Stimulated activated CD8-positive, alpha-beta memory T cell treated with anti-CD3 and anti-CD28 coated beads, Interleukin-7, amount 100 ng/mL, for 1 hour (primary cell): ENCODE measurements at places on chromosomes 4 and X.

DNA sequence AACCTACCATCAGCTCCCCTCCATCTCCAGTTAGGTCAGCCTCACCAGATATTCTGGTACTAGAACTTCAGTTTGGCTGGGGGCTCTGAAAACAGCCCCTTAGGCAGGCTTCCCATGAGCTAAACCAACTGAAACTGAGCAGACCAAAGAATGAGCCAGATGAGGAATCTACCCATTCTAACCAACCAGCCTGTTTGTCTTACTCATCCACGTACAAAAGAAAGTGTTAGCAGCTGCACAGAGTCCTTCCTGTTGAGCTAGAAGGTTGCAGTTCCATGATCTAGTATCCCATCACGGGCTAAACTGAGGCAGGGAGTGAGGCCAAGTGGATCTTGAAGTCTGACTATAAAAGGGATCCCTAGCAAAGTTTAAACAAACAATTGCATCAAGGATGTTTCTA lies 17.5 kb downstream of the MAGEA9B start:
- DNase-seq, result no peak

DNA sequence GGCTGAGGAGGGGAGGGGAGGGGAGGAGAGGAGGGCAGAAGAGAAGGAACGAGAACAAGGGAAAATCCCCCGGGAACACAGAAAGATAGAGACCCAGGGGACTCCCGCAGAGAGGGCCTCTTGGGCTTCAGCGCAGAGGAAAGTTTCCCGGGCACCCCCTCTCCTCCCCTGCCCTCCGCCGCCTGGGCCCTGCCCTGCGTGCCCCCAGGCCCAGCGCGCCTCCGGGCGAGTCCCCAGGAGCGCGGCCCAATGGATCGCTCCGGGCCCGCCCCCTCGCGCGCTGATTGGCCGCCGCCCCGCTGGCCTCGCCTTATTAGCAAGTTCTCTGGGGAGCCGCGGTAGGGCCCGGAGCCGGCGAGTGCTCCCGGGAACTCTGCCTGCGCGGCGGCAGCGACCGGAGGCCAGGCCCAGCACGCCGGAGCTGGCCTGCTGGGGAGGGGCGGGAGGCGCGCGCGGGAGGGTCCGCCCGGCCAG lies at the start of gene MSX1:
Gene MSX1, plus strand, starts transcription at position 341 of the 474 bp plus-strand sequence. CDS start 235 bp downstream, outside the sequence.
- no peak for DNase-seq

- DNase-seq, result no peak
Measured at GRCh38 chr4:100017637-100018310, 67.7 kb upstream of the H2AZ1 start.

DNA sequence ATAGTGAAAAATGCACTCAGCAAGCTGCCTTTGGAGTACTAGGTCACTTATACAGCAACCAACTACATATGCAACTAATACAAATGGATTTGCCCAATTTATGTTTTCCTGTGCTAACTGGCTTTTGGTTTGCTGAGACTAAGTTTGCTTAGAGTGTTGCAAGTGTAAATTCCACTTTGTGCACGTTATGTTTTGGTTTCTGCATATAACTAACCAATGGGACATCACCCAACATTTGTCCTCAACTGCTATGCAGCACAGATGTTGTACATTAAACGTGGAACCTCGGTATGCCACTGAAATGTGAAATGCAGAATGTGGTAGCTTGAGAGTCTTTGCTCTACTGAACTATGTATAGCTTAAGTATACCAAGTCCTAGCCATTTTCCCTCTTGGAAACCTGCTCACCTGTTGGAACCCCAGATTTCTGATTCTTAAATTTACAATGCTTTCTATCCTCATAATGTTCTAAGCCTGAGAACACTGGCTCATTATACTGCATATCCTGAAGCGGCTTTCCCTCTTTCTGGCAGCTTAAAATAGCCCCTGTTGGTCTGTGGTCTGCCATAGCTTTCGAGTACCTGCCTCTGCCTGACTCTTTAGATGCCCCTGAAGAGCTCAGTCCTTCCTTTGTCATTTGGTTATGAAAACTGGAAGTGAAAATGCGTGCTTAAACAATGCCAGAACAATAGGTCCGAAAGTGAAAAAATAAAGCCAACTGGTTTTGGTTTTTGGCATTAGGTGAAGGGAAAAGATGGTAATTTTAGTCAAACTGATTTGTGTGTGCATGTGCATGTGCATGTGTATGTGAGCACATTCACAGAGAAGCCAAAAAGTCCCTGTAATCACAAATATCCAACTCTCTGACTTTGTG lies 158.0 kb downstream of the SH2D1A start:
- DNase-seq, result no peak

DNA sequence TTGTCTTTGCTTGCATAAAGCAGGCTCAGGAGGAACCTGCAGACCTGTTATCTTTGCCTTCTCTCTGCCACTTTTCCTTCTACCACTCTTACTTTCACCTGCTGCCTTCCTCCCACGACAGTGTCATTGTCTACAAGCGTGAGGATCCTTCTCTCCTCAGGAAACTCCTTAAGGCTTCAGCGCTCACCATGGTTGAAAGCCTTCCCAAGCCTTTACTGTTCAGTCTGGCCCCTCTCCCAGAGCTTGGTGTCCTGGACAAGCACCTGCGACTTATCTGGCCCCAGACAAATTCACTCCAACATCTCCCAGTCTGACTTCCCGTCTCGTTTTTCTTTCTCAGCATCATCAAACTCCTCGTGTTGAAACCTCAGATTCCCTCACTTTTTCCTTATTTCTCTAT lies 31.0 kb downstream of the CC2D2A start:
- no peak for DNase-seq

GRCh38 chrX:20378233-20378920 lies 111.7 kb upstream of the RPS6KA3 start:
- no peak for DNase-seq

GRCh38 chr4:178414881-178415446 lies 972.7 kb upstream of the AGA start:
- no peak for DNase-seq

DNA sequence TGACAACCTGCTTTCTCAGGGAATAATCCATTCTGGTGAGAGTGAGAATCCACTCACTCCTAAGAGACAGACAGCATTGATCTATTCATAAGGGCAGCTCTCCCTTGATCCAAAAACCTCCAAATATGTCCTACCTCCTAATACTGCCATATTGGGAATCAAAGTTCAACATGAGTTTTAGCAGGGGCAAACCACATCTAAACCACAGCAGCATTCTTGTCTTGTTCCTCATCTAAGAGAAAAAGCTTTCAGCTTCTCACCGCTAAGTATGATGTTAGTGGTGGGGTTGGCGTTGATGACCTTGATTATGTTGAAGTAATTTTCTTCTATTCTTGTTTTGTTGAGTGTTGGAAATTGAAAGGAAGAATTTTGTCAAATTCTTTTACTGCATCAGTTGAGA lies 69.6 kb downstream of the SERTM2 start:
- DNase-seq, result no peak

DNA sequence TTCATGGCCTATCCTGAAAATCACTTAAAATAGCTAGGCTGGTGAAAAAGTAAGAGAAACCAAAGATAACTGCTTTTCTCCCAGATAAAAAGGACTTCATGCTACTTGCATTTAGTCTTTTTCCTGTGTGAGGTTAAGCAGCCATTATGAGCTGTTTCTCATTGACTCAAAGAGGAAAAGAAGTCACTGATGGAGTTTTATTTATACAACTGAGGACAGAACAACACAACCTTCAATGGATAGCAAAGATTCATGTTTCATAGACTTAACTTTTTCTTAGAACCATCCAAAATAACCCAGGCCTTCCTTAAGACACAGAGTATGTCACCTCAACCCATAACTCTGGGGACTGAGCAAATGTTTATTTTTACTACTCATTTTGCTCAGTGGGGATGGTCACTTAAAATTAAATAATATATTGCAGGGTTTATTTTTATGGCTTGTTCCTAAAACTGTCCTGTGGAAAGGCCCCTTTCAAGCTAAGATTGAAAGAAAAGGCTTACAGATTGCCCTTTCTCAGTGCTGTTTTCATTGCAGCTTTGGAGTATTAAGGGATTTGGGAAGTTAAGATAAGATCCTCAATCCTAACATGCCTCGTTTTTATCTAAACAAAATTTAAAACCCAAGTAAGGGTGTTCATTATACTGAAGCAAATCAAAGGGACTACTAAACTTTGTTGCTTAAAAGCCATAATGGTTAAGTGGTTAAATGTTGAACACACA lies 252.6 kb upstream of the MAD2L1 start:
- no peak for DNase-seq

DNA sequence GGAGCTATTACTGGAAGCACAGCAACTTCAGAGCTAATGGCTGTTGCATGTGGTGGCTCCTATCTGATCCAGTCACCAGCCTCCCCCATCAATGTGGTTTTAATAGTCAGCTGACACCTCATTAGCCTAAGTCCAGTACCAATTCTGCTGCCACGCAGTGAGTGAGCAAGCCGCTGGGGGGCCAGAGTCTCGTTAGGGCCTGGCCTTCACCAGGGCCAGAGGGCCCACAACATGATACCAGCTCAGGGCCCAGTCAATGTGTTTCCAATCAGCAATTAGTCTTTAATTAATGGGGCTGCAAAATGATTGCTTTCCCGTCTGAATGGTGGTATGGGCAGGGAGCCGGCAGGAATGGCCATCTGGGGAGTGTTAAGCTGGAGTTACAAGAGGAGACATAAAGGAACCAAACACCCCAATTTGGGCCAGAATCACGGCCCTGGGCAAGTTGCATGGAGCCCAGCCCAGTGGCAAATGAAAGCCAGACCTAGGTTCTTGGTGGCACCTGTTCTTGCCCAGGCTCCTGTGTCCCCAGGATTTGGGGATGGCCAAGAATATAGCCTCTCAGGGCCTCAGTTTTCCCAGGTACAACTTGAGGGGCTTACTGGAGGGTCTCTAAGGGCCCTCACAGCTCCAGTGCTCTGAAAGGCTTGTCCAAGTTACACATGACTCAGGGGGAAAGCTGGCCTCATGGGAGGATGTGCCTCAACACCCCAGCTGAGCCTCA lies 119.2 kb downstream of the EFNB1 start:
- DNase-seq, result no peak

GRCh38 chr4:16289897-16290554 lies 63.8 kb upstream of the TAPT1 start:
- no peak for DNase-seq

GRCh38 chr4:5206016-5206790 lies 154.9 kb downstream of the STK32B start:
- DNase-seq, result no peak

DNA sequence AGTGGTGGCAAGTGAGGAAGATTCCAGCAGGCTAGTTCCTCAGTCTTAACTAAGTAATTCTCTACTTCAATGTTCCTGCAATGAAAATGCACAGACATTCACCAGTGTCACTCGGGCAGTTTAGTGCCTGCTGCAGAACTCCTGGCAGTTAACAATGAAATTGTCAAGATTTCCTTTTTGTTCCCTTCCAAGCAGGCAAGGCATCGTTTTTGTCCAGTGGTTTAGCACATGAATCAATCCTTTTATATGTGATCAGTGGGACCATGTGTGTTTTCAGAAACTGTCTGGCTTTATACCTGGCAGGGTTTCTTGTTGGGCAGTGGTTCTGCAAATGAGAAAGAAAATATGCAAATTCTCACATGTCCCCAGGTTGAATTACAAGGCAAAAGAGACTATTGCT lies 122.2 kb downstream of the GBA3 start:
- no peak for DNase-seq

DNA sequence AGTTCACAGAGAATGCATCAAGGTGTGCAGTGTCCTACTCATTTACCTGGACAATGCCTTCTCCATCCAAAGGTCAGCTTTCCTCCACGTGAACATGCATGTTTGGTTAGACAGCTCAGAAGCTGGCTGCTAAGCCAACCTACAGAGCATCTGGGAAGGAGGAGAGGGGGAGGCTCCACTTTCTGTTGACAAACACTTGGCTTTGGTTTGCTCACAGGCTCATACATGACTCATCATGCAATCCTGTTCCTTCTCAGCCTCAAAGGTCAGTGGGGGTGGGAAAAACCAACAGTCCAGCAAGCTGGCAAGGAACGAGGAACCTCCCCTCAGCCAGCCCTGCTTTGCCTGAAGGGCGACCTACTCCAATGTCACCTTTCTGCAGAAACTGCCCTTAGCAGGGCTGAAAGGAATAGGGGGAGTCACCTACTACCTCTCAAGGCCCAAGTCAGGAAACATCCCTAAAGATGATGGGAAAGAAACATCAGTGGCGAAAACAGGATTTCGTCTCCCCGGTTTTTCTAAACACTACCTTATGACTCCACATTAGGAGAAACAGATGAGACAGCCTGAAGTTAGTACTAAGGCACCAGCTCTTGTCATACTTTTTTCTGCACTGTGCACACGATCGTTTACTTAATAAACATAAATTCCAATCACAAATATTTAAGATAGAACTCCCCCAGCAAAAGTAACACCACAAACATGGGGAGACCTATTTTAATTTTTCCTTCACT lies 37.9 kb downstream of the RELL1 start:
- DNase-seq, result no peak

- DNase-seq, result no peak
Measured at GRCh38 chr4:134708616-134709015, 507.0 kb upstream of the PABPC4L start.

GRCh38 chrX:44494357-44494756 lies 48.3 kb downstream of the FUNDC1 start:
- no peak for DNase-seq

GRCh38 chr4:81538716-81539427 lies 67.2 kb upstream of the RASGEF1B start:
- no peak for DNase-seq

- no peak for DNase-seq
Measured at GRCh38 chr4:153622093-153622492, 62.0 kb upstream of the TLR2 start.
